ENCODE measurements at places on chromosomes 5 and 9.

DNA sequence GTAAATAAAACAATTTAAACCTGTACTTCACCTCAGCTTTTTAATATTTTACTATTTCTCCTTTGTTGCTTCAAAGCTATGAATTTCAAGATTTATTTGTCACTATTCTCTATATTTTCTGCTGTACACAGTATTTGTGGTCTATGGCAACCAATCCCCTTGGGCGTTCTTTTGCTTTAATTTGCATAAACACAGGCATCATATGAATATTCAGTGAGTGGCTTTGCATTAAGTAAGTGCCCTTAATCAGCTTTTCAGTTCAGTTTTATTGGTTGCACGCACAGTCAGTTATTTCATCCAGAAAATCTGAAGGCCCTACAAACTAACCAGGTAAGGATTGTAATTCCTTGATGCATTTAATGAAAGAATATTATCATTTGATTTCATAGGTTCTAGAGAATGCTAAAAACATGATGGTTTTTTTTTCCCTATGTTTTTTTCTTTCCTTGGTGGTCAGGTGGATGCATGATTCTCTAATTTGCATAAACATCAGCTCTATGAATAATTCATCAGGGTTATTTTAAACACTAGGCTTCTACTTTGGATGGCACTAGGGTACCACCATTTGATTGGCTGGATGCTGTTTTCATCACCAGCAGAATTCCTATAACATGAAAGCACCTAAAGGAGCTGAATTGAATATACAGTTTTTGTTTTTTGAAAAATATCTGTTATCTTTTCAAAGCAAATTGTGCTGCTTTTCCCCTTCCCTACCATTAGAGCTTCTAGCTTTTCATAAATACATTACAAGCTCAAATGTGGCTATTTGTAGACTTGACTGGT is 249.2 kb upstream of the CCNH start:
- no peak for DNase-seq

DNA sequence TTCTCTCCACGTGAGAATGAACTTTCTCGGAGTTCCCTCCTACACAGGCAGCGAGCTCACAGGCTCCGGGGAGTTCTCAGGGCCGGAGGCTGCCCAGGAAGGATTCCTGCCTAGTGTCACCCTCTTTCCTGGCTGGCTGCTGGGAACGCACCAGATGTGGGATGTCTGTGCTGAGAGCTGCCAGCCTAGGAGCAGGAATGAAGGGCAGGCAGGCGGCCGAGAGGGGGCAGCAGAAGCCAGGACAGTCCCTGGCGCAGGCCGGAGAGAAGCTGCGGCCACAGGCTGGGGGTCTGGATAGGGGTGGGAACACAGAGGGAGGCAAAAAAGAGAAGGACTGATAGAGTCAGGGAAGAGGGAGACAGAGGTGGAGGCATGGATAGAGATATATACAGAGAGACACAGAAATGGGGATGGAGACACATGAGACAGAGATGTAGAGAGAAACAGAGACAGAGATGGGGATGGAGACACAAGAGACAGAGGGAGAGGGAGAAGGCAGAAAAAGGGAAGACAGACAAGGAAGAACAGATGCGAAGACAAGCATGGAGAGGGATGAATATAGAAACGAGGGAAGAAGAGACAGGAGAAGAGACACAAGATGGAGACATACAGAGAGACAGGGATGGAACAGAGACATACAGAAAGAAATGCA is 25.3 kb upstream of the ENHO start:
- peak; percentile 31 for DNase-seq

DNA sequence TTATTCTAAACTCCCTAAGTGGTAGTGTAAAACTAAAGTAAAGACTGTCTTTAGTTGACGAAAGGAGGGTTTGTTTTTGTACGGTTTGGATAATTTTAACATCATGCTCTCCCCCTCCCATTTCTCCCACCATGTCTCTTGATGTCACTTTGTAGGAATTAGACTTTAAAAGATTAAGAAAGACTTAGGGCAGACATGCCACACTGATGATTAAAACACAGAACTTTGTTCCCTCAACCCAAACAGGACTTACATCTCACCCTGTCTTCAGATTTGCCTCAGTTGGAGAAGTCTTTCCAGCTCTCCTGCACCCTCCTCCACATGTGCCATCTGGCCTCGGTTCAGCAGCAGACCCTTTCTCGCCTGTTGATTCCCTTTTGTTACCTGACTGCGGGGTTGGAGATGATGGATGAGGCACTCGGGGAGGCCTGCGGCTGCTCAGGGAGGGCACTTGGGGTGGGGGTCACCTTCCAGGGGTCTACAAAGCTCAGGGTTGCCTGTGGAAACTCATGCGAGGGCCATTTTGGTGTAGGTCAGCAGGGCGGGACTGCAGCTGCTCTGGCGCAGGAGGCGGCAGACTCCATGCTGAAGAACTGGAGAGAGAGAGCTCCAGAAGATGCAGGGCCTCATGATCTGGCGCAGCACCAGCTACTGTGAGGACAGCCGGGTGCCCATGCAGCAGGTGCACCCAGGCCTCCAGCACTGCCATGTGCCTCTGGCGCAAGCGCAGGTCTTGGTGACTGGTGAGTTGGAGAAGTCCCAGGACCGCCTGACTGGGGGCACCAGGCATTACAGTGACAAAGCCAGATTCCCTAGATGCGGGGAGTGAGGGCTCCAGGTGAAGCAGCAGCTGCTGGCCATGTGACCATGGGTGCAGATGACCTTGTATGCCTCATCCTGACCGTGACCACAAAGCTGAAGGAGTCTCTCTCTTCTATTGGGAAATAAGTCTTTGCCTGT is 24.5 kb upstream of the EXOC3 start:
- no peak for DNase-seq

GRCh38 chr5:172607213-172607793 is 33.8 kb upstream of the NEURL1B start:
- DNase-seq: no peak

DNA sequence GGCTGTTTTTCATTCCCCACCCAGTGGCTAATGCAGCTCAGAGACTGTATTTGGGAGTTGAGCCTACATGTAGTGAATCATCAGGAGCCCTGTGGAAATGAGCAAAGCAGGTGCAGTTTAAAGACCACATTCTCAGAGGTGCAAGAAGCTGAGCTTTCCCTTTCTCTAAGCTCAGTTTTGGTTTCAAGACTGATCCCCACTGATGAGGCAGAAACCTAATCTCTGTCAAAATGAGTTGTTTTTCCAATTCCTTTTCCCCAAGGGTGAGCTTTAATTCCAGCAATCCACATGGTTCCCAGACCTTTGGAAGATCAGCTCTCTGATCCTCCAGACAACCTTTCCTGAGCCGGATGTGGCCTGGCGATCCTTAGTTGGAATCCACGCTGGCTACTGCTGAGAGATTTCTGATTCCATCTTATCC is 420.5 kb downstream of the EBF1 start:
- no peak for DNase-seq

DNA sequence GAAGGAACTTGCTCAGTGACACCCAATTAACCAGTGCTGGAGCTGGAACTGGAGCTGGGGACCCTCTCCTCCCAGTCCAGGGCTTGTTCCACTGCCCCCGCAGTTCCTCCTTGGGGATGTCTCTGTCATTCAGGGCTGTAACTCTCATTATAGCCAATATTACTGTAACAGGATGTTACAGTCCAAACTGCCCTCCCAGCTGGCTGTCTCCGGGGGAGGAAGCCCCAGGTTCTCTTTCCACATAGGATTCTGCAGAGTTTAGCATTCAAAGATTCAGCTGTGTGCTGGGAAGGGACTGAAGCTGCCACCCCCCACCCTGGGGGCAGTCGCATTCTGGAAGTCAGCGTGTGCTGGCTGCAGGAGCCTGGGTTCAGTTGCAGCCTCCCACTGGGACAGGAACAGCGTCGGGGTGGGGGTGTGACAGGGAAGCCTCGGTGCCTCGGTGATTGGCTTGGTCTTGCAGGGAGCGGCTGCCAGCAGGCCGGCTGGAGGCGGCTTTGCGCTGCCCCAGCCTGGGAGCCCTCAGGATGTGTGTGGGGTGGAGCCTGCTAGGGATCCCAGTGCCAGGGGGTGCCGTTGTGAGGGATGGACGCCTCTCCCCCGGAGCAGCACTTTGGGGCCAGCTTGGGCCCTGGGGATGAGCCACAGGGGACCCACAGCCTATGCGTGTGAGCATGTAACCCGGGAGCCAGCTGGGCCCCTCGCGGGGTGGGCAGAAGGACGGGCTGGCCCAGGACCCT is 101.1 kb downstream of the RGS3 start:
- DNase-seq: no peak
